ENCODE measurements at places on chromosomes 5 and 9. TPM values are rescaled to one million over a fixed set of nuclear protein-coding genes. Genes with fewer than 3 reads are reported as not detected.

- DNase-seq, result no peak
Observed at GRCh38 chr5:126754609-126755008, 22.3 kb upstream of the LMNB1 start.

DNA sequence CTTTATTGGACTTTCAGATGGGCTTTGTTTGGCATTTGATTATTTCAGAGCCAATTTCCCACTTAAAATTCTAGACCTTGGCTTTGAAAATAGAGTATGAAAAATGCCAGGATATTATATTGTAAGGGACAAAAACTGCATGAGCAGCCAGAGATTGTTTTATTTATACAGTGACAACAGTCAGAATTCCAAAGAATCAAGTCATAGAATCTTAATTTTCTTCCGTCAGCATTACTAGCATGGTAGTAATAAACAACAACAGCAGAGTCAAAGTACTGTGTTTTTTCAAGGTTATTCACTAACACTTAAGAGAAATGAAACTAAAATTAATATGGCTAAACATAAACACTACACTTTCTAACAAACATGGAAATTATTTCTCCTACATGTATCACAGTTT is 52.2 kb downstream of the MLLT3 start:
- DNase-seq, result no peak

GRCh38 chr9:121298016-121298538 is 30.1 kb downstream of the GSN start:
- no peak for DNase-seq

DNA sequence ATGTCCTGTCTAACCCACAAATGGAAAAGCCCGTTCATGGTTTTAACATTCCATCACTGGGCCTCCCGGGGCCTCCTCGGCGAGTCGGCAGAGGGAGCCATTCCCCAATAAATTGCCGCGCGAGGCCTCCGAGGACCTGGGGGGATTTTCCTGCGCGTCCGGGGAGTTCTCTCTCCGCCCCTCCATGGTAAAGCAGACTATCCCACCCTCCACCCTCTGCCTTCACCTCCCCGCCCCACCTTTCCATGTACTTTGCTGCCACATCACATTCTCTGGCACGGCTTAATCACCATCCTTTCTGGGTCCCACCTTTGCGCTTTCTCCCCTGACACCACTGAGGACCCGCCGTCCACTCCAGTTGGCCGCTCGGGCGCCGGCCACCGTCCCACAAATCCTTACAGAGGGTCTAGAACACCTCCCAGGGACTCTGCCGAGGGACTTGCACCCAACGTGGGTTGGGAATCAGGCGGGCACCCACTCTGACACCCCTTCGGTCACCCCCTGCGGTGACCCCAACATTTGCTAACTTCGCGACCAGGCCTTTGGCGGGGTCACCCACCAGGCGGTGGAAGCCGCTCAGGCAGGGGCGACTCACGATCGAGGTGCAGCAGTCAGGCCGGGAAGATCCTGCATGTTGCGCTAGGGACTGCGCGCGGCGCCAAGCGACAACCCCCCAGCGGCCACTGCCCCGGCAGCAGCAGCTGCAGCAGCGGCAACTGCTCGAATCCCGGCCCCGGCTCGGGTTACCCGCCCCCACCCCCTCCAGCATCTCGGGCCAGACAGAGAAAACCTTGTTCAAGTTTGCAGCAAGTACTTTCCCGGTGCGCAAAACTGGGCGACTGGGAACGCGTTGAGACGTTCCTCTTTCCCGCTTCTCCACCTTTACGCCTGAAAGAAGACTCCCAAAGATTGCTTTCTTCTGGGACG is at the start of gene MEGF10:
Gene MEGF10 (plus strand): TSS at position 778 of the 927 bp plus-strand sequence. CDS start 40,513 bp downstream, outside the sequence.
- DNase-seq, result peak; percentile 89

- DNase-seq, result peak; percentile 85
Observed at GRCh38 chr9:130138791-130139190, 33.4 kb upstream of the NCS1 start.

DNA sequence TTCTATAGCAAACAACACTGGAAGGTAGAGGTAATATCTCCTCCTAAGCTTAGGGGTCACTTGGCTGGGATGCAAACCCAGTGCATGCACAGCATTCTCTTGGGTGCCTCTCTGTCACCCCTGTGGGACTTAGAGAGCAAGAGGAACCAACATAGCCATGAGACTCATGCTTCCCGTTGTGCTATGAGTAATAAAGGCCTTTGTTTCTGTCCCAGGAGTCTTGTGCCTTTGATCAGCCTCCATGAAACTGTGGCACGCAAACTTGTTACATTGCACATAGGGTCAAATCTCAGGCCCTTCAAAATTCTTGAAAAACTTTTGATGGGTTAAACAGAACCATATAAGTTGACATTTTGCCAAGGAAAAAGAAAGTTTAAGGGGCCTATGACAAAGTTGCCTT is 272.8 kb downstream of the TAF11L14 start:
- DNase-seq, result no peak

DNA sequence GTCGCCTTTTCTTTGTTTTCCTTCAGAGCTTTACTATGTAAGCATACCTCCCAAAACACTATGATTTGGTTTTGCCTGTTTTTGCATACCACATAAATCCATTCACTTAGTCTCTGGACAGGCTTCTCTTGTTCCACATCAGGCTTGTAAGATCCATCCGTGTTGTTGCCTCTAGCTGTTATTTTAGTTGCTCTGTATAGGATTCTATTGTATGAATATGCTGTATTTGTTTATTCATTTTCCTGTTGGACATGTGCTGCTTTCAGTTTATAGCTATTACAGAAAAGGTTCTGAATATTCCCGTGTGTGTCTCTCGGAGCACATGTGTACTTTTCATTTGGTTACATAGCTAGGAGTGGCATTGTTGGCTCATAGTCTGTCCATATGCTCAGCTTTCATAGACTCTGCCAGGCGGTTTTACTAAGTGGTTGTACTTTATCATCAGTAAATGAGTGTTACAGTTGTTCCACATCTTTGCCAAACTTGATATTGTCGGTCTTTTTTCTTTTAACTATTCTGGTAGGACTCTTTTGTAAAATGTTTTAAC is 41.8 kb downstream of the NUP214 start:
- DNase-seq, result peak; percentile 43

The CEL gene
- polyA plus RNA-seq, result 1.9 TPM

The MSX2 gene
- polyA plus RNA-seq, result 0.88 TPM

Data from muscle of leg (tissue), 16 donors.